ENCODE measurements at places on chromosomes 12 and 14.

- DNase-seq, result no peak
Observed at GRCh38 chr12:47035484-47035883, 43.9 kb upstream of the PCED1B start.

DNA sequence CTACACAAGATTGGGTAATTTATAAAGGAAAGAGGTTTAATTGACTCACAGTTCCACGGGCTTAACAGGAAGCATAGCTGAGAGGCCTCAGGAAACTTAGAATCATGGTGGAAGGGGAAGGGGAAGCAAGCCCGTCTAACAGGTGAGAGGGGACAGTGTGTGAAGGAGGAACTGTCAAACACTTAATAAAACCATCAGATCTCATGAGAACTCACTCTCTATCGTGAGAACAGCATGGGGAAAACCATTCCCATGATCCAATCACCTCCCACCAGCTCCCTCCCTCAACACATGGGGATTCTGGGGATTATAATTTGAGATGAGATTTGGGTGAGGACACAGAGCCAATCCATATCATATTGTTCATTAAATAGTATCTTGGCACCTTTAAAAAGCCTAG lies 56.1 kb downstream of the EPS8 start:
- no peak for DNase-seq

GRCh38 chr14:103243764-103244737 lies 90.0 kb upstream of the EIF5 start:
- DNase-seq, result no peak

GRCh38 chr14:64502887-64503433 lies 678 bp downstream of the ZBTB25 start:
- peak; percentile 26 for DNase-seq

DNA sequence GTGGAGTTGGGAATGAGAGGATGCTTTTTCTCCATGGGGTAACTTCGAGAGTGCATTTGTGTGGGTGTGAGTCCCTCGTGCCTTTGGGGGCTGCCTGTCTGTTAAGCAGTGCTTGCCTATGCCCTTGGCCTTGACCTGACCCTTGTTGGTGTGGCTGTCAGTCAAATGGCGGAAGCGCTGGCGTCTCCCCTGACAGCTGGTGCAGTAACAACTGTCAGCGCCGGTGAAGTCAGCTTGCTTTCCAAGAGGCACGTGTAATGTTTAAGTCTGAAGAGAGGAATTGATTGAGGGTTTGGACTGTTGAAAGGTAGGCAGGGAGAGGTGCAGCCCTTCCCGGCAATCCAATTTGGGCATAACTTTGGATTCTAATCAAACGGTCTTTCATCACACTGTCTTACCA lies 211.3 kb downstream of the AACS start:
- no peak for DNase-seq

- no peak for DNase-seq
Observed at GRCh38 chr14:86641310-86641709, 1111.4 kb downstream of the FLRT2 start.

- DNase-seq, result no peak
Observed at GRCh38 chr12:19771858-19772257, 332.6 kb downstream of the AEBP2 start.

DNA sequence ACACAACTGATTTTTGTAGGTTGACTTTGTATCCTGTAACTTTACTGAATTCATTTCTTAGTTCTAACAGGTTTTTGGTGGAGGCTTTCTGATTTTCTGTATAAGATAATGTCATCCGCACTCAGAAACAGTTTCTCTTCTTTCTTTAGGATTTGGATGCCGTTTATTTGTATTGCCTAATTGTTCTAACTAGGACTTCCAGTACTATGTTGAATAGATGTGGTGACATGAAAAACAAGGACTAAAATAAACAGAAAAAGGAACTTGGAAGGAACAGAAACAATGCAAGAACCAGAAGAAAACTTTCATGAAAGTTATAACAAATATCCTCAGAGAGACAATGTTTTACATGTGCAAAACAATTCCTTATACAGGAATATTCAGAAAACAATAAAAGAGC lies 100.3 kb downstream of the GTF2A1 start:
- DNase-seq, result no peak

DNA sequence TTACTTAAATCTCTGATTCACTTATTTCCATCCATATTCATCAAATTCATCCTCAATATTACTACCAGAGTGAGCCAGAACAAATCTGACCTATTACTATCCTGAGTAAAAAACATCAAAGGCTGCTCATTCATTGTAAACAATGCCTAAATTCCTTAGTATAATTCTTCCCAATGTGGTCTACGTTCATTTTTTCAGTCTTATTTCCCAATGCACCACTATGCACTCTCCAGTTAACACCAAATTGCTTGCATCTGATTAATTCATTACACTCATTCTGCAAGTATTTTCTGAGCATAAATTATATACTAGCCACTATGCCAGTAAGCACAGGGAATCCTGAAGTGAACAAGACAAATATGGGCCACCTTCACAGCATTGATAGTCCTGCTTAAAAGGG lies 110.0 kb downstream of the EPS8 start:
- no peak for DNase-seq

GRCh38 chr12:49121047-49121696 lies 10.0 kb downstream of the TUBA1B start:
- DNase-seq, result peak; percentile 45

GRCh38 chr14:73245480-73246325 lies 8.4 kb downstream of the PAPLN start:
- no peak for DNase-seq

DNA sequence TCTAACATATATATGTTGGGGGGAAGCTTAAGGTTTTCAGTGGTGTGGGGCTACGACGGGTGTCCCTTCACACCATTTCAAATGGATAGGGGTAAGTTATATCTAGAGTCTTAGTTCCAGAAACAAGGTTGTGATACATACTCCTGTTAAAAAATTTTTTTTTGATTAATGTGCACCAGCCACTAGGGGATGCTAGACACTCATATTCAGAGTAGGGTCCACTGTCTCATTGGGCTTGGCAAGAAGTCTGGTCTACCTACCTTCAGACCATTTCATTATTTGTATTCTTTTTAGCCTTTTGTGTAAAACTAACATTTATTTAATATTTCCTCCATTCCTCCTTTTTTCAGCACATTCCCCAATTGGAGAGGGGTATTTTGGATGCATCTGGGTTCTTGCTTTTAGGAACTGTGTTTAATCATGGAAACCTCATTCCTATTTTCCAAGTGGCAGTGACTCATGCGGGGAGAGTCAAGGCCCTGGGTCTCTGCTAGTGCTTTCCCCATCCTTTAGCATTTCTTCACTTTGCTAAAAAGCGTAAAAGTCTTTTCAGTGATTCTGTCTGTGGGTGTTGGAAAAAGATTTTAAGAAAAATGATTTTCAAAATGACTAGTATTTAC lies 33.4 kb downstream of the ANO4 start:
- DNase-seq, result no peak

DNA sequence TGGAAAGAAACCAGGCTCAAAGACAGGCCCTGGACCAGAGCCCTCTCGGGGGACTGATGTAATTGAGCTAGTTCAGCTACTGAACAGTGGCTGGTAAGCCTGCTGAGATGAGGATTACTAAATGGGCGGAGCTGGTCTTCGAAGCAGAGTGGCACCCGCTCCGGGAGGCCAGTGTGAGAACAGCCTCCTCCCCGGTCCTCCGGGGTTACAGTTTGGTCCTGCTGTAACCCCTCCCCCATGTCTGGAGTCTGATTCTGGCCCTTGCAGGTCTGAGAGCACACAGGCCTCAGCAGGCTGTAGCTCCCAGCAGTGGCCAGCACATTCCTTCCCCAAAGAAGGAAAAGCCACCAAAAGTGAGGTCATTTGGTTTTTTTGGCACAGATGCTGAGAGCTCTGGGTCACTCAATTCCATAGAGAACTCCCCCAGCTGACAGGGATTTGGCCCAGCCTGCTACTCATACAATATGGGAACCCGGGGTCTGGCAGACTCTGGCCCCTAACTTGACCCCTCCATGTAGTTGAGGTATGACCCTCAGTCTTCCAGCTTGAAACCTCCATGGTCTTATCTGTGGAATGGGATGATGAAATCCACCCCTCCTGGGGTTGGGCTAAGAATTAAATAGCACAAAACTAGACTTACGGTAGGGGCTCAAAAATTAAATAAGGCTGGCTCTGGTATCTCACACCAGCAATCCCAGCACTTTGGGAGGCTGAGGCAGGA lies 39.0 kb downstream of the ACTN1 start:
- DNase-seq, result peak; percentile 76

DNA sequence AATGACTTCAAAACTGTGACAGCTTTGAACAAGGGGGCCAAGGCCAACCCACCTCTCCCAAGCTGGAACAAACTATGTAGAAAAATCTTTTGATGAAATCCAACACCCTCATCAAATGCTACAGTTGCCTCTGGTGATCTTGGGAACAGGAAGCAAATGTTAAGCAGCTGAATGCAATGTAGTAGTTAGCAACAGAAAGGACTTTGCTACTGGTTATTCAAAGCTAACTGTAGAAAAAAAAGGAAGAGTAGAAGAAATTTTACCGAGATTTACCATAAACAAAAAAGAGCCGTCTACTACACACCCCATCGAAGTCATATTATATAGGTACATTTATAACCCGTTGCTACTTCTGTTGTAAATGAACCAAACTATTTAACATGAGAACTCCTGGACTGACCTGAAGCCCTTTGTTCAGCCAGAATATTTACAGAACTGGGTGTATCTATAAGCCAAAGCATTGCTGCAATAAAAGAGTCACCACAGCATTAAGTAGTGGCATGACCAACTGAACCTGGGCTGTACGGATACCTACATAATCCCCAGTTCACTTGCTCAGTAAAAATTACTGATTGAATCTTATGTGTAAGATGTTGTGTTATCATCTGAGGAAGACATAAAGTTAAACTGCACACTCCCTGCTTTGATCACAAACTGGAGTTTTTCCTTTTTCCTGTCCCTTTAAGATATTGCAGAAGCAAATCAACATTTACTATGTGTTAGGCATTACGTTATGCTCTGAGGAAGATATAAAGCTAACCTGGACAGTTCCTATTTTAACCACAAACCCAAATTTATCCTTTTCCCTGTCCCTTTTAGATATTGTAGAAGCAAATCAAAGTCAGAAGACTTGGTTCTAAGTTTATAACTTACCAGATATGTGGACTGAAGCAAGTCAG lies 25.1 kb downstream of the SYNJ2BP start:
- no peak for DNase-seq

DNA sequence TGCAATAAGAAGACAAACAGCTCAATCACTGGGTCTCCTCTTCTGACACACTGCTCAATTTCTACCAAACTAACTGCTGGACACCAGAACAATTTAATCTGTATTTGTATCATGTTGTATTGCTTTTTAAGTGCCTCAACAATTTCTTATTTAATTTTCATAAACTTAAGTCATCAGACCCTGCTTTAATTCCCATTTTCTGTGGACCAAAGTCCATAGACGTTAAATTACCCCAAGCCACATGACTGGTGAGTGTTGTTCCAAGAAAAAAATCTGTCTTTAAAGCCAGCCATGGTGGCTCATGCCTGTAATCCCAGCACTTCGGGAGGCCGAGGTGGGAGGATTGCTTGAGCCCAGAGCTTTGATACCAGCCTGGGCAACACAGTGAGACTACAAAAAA lies 8.7 kb downstream of the HOMEZ start:
- DNase-seq, result no peak

- DNase-seq, result no peak
Observed at GRCh38 chr14:75827331-75827730, 154.5 kb downstream of the TGFB3 start.

DNA sequence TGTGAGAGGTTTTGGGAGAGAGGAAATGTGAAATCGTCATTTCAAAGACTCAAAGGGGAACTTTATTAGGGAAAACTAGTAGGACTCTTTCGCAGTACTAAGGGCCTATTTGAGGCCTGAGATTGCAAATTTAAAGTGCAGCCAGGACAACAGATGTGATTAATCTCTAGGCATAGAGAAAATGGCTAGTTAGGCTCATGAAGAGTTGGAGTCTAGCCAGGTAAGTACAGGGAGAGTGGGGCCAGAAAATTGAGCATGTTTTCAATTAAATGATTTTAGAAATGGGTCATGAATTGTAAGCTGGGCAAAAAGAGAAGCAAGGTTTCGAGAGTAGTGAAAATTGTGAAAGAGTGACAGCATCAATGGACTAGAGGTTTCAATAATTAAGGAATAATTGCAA lies 91.9 kb upstream of the LMNTD1 start:
- no peak for DNase-seq

GRCh38 chr14:23951590-23952201 lies 1.9 kb upstream of the DHRS4 start:
- DNase-seq, result peak; percentile 39

- no peak for DNase-seq
Observed at GRCh38 chr14:94451826-94452225, 774 bp downstream of the SERPINA11 start.

- no peak for DNase-seq
Observed at GRCh38 chr12:6957151-6957701, 6.1 kb downstream of the PTPN6 start.

DNA sequence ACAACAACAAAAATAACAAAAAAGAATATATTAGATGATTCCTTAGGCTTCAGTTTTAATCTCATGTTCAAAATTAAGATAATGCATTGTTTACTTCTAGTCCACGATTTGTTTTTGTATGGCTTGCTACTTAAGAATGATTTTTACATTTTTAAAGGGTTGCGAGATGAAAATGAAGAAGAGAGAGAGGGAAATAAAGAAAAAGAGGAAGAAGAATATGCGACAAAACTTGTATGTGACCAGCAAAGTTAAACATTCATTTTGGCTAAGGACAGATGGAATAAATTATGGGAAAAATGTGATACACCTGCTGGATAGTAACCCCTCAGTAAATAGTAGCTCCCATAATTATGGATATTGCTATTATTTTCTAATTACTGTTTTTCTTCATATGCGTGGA lies 1.2 kb upstream of the GIT2 start:
- DNase-seq, result no peak

GRCh38 chr14:27995691-27996090 lies 770.9 kb upstream of the FOXG1 start:
- DNase-seq, result no peak

DNA sequence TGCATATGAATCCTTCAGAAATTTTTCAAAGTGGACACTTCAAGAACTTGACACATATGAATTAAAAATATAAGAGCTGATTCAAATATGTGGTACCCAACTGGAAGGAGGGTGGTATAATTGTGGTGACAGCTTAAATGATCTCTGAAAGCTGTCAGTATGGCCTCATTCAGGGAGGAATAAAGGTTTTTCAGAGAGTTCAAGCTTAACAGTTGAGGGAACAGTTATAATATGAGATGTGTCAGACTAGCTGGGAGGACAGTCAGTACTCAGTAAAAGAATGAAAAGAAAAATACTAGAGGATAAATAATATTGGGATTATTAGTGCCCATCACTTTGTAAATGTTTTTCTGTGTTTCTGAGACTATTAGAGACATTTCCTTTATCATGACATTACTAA lies 277.5 kb downstream of the RASSF9 start:
- DNase-seq, result no peak

- no peak for DNase-seq
Observed at GRCh38 chr12:117590999-117591398, 229.6 kb upstream of the NOS1 start.

Data from right hindlimb (tissue), 1 donor.